ENCODE measurements at places on chromosomes 11 and 22.

DNA sequence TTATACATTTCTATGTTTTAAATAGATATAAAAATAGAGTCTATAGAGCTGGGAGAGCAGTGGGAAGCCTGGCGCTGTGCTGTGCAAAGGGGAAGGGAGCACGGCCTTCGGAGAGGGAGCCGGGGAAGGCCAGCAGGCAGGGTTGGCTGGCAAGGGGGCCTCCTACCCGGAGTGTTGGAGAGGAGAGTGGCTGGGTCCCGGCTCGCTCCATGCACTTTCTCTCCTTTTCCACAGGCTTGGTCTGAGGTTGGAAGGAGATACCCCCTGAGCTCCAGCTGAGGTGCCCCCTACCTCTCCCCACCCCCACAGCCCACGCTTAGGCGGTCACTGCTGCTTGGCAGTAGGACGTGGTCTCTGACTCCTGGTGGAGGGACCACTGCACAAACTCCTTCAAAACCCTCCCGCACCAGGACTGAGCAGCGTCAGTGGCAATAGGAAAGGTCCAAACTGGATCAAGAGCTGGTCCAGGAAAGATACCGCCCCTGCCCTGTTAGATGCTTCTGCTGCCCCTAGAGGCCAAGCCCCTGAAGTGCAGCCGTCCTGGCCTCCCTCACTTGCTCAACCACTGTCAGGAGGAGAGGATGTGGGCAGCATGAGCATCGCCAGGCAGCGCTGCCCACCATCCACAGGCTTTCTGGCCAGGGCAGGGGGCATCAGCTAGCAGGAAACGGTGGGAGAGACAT, 52.9 kb downstream of the SYT13 start:
- no peak for DNase-seq

- no peak for DNase-seq
Observed at GRCh38 chr11:134342572-134343340, 11.0 kb downstream of the GLB1L2 start.

DNA sequence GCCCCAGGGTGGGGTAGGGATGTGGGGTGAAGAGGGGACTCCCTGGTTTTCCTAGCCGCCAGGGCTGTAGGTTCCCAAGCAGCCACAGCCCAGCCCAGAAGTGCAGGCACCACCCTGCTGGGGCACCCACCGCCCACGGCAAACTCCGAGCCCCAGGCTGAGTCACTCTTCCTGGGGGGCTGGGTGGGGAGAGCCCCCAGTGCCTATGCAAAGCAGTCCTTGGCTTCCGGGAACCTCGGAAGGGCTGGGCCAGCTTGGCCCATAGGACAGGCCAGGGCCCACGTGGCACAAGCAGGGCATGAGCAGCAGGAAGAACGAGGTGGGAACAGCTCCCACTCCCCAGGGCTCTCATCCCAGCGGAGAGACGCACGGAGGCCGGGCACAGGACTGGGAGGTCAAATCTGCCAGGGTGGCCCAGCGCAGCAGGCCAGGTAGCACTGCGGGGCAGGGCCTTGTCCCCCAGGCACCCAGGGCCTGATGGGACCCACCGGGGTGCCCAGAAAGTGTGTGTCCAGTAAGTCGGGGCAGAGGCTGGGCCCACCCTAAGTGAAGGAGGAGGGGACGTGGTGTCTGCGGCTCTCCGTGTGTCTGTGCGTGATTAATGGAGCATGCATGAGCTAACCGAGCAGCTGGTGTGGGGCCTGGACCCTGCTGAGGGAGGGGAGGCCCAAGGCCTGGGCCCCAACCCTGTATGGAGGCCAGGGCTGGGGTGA, 4.6 kb upstream of the IL17REL start:
- DNase-seq, result no peak

DNA sequence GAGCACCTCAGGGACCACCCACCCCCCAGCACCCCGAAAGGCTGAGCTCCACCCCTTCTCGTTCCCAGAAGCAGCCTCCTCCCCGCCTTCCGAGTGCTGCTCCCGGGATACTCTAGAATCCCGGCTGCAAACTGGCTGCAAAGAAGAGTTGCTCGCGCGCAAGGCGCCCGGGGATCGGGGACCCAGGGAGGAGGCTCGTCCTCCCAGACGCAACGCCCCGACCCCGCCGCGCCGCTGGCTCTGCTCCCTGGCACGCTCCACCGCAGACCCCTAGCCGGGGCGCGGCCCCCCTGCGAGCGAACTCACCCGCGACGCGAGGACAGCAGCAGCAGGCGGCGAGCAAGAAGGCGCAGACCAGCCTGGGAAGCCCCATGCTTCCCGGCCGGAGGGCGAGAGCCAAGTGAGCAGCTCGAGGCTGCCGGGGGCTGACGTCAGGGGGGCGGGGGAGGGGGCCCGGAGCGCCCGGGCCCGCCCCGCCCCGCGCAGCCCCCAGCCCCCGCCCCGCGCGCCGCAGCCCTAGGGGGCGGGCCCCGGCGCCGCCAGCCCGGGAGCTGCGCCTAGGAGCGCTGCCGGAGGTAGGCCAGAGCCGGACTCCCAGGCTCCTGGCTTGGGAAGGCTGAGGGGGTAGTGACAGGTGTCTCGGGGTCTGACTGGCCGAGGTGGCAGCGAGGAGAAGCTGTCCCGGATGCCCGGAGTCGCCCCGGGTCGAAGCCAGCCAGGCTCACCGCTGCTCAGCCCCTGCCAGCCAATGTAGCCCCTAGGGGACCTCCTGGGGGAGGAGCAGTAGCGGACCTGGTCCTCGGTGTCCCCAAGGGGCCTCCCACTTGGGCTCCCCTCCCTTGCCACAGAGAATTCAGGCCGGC, at the start of gene MCAM:
Gene MCAM (minus strand): TSS at position 402 of the 863 bp plus-strand sequence. CDS start 29 bp downstream, at position 373.
- DNase-seq, result no peak

GRCh38 chr22:50178871-50179869, 6.5 kb upstream of the TRABD start:
- no peak for DNase-seq

Data from activated gamma-delta T cell (primary cell).